ENCODE measurements at places on chromosomes 4 and X.

- DNase-seq, result no peak
These were observed 87.8 kb downstream of the HPGD start for GRCh38 chr4:174434455-174434854.

GRCh38 chr4:23853986-23854660, 35.7 kb downstream of the PPARGC1A start:
- DNase-seq, result no peak

GRCh38 chr4:2105559-2105958, 46.4 kb downstream of the NAT8L start:
- no peak for DNase-seq

- DNase-seq, result no peak
These were observed 60.1 kb downstream of the SH3RF1 start for GRCh38 chr4:169210504-169211118.

DNA sequence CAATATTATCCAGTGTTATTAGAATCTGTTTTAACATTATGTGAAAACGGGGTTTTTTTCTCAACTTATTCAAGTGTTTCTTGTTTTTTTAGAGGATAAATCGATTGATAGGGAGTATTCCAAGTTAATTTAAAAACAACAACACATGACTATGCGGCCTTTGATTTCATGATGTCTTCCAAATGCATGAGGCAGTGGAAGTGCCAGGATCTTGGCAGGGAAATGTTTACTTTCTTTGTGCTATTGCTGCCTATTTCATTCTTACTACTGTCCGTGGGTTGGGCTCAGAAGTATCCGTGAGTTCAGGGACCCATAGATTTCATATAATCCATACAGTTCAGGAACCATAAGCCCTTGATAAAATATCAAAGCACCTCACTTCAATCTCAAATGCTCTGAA, 64.6 kb downstream of the ABCG2 start:
- no peak for DNase-seq

GRCh38 chr4:109745830-109746229, 16.0 kb upstream of the PLA2G12A start:
- DNase-seq, result no peak

GRCh38 chr4:136680271-136680670, 852.0 kb downstream of the PCDH18 start:
- DNase-seq, result no peak

DNA sequence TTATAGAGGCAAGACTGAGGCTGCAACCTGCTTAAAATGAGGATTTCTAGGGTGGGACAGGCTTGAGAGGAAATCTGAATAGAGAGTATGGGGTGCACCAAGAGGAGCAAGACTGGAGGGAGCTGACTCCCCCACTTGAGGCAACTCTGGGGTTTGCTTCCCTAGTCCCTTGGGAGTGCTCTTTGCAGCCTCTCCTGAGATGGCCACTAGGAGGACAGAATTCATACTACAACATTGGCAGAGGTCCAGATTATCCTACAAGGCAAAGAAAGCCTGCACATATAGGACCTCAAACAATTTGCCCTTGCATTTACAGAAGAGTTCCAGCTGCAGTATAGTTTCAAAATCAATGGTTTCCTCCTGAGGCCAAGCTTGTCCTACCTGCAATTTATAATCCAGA, 830.9 kb downstream of the TECRL start:
- no peak for DNase-seq

DNA sequence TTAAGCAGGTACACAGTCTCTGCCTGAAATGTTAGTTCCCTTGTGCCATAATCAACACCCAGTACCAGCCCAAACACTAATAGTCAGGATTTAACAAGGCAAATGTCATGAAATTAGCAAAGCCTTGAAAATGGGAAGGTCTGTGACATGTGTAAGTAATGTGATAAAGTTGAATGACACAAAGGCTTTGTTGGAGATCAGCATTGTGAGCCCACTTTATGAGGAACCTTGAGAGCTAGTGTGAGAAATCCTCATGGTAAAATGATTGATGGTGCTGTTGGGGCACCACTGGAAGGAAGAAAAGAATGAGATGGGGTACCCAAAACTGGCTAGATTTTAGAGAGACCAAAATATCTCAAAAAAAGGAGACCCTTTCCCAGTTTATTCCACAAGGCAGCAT, 3.3 kb upstream of the LIN54 start:
- DNase-seq, result no peak

GRCh38 chr4:65018313-65018712, 609.1 kb upstream of the TECRL start:
- no peak for DNase-seq

DNA sequence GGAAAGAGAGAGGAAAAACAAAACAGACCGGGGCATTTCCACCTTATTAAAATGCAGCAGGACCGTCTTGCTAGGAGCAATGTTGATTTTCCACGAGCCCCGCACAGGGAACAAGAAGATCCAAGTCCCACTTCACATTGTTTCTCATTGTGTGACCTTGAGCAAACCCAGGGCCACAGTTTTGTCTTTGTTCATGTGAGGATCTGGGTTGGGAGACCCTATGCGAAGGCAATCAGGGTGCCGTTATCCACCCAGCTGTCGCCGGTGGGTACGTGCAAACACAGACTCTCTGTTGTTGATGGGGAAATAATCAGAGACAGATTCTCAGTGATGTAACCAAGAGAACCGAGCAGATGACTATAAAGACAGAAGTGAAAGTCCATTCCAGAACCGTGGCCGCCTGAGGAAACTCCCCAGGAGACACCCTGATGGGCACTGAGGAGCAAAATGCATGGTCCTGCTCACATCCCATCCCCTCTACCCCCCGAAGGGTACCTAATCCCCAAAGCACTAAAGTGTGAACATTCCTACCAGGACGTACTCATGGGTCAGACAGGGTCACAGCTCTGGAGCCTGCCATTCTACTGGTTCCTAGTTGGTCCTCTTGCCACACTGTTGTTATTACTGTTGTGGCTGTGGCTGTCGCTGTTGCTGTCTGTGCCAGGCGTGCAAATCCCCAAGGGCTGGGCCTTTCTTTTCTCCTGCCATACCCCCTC, 102.7 kb upstream of the RBPJ start:
- DNase-seq, result no peak

GRCh38 chr4:188031751-188032150, 36.2 kb downstream of the ZFP42 start:
- no peak for DNase-seq

- DNase-seq, result no peak
These were observed 289.3 kb upstream of the PABPC4L start for GRCh38 chr4:134490863-134491262.

DNA sequence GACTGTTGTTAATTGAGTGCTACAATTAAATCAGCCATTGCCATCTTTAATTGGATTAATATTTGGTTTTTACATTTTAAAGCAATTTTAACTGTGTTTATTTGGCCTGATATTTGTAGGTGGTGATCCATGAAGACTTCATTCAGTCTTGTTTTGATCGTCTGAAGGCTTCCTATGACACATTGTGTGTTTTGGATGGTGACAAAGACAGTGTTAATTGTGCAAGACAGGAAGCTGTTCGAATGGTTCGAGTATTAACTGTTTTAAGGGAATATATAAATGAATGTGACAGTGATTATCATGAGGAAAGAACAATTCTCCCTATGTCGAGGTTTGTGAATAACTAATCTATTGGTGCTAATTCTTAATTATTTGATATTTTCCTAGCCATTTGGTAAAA, 82.6 kb downstream of the USP9X start:
- DNase-seq, result no peak

GRCh38 chr4:26171501-26171900, 149.3 kb upstream of the RBPJ start:
- DNase-seq, result no peak

DNA sequence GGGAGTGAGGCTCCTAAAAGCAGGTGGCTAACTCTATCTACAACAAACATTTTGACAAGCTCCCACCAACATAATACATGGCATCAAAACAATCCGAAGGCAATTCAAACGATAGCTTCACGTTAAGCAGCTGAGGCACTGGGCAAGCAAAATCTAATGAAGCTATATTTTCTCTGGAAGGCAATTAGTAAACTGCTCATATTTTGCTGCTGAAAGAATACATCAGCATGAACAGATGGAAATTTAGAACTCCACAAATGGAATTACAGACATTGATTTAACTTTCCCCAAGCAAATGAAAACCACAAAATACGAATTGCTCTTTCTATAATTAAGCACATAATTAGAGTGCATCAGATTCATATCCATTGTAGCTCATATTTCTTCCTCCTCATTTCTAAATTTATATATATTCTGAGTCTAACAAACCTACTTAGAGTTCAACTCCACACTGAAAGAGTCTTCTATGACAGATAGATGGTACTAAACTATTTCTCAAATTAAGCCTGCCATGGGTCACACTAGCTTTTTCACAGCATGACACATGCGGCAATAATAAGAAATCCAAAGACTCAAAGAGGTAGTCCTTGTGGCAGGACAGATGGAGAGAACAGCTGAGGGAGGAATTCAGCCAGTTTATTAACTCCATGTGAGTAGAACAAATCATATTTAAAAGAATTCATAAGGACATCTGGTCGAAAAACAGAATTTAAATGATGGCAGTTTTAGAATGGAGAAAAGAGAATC, 305.4 kb downstream of the MAPK10 start:
- no peak for DNase-seq

- no peak for DNase-seq
These were observed 34.1 kb upstream of the CLDN24 start for GRCh38 chr4:183356173-183356830.

DNA sequence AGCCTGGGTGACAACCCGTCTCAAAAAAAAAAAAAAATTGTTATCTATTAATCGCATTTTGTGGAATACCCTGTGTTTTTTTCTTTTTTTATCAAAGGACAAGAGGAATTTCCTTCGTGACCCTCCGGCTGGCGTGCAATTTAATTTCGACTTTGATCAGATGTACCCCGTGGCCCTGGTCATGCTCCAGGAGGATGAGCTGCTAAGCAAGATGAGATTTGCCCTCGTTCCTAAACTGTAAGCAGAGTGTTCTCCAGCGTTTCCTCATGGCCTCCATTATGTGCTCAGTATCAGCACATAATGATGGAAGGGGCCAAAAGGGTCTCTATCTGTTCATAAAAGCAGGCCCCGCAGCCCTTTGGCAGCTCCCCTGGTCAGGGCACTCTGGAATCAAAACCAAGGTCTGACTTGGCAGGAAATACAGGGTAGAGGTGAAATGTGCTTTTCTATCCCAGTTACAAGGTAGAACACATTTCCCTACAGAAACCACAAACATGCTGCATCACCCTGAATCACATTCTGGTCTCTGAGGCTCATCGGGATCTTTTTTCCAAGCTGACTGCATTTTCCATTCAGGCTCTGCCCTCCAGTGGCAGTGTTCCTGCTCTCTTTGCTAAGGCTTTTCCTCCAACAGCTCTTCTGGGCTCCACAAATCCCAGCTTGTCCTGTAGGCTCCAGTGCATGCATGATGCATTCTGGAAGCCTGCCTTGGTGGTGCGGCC, 24.4 kb downstream of the SYAP1 start:
- no peak for DNase-seq

- DNase-seq, result no peak
These were observed 28.4 kb upstream of the ADH7 start for GRCh38 chr4:99463566-99463965.

GRCh38 chr4:83701041-83701440, 165.1 kb downstream of the GPAT3 start:
- DNase-seq, result no peak

GRCh38 chrX:40411340-40412111, 169.2 kb upstream of the ATP6AP2 start:
- no peak for DNase-seq

- DNase-seq, result no peak
These were observed 117.0 kb downstream of the ENOX2 start for GRCh38 chrX:130786030-130786429.

GRCh38 chr4:74230902-74231499, 73.1 kb downstream of the MTHFD2L start:
- DNase-seq, result no peak

- DNase-seq, result no peak
These were observed 101.6 kb downstream of the FAM193A start for GRCh38 chr4:2637956-2638552.

- no peak for DNase-seq
These were observed 1664.3 kb downstream of the C4orf33 start for GRCh38 chr4:130760246-130760645.

GRCh38 chr4:1164040-1164439, 8.3 kb downstream of the SPON2 start:
- DNase-seq, result no peak

DNA sequence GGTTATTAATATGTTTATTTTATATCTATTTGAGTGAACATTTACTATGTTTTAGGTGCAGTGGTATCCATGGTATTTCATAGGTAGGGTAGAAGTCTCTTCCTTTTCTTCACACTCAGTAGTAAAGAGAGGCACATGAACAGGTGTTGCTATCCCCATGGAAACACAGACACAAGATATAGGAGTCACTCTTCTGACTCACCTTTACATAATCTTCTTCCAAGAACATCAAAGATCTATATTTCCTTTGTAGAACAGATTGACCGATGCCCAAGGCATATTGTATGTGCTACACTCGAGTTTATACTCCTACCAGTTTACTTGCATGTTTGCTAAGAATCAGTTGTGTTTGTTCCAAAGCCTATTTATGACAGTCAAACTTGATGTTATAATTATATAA, 1997.4 kb downstream of the C4orf33 start:
- DNase-seq, result no peak

- DNase-seq, result no peak
These were observed 236.7 kb downstream of the SLITRK2 start for GRCh38 chrX:146054311-146054710.

DNA sequence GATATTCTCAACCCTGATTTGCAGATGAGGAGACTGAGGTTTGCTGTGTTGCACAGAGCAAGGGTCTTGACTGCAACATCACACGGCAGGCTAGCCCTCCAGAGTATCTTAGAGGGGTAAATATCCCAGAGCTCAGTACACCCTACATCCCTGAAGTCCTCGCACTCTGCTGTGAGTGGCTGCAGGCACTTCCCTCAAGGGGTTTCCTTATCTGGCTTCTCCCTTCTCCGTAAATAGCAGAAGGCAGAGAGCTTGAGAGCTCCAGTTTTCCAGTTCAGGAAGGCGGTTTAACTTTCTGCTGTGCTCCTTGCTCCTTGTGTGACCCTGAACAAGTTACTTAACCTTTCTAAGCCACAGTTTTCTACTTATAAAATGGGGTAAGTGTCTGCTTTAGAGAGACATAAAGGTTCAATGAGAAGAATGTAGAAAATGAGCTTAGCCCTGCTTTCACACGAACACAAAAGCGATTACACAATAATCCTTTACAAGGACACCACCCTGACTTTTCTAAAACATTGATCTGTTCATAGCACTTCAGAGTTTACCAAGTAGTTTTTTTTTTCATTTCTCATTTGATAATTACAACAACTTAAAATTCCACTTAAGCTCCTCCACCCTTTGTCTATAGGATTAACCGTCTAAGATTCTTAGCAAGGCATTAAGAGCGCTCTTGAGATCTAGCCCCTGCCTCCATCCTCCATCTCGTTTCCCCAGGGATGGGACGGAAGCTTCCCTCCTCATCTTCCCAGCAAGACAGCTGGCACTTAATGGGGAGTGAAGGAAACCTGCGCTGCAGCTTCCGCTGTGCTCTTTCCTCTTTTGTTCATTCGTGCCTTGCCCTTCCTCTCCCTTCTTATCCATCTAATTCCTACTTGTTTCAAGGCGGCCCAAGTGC, 68.4 kb downstream of the TAPT1 start:
- no peak for DNase-seq

GRCh38 chrX:16786791-16787735, 797 bp downstream of the TXLNG start:
- peak; percentile 11 for DNase-seq

All from activated T-cell treated with anti-CD3 and anti-CD28 coated beads for 1 hour (primary cell).